ENCODE measurements at places on chromosomes 12 and 14.

- DNase-seq: no peak
Measured at GRCh38 chr14:101586531-101587430, 25.5 kb downstream of the DIO3 start.

GRCh38 chr12:88958946-88959345, 378.7 kb upstream of the KITLG start:
- no peak for DNase-seq

- DNase-seq: no peak
Measured at GRCh38 chr12:127145241-127145928, 1121.6 kb upstream of the TMEM132C start.

DNA sequence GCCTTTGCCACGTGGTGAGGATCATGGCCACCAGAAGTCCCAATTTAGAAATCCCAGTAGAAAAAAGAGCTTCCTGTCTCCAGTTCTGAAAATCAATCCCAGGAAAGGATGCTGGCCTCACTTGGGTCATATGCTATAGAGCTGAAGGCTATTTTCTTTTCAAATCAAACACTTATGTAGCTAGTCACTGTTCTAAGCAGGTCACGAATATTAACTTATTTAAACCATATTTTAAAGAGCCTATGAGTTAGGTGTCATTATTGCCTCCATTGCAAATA, 97.5 kb downstream of the VCPKMT start:
- no peak for DNase-seq

- DNase-seq: no peak
Measured at GRCh38 chr12:39239490-39240486, 203.1 kb downstream of the KIF21A start.

GRCh38 chr14:20697273-20698017, 8.9 kb downstream of the ANG start:
- peak; percentile 25 for DNase-seq

GRCh38 chr14:102362084-102362483, 606 bp downstream of the CINP start:
- DNase-seq: peak; percentile 5

DNA sequence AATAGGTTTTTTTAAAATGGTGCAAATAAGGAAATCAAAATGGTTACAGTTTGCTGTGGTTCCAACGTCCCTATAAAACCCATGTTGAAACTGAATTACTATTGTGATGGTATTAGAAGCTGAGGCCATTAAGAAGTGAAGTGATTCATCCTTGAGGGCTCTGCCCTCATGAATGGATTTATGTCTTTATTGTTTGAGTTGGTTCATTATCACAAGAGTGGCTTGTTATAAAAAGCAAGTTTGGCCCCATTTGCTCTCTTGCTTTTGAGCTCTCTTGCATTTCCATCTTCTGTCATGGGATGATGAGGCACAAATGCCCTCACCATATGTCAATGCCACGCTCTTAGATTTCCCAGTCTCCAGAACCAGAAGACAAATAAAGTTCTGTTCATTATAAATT, 62.3 kb downstream of the PRKD1 start:
- no peak for DNase-seq

DNA sequence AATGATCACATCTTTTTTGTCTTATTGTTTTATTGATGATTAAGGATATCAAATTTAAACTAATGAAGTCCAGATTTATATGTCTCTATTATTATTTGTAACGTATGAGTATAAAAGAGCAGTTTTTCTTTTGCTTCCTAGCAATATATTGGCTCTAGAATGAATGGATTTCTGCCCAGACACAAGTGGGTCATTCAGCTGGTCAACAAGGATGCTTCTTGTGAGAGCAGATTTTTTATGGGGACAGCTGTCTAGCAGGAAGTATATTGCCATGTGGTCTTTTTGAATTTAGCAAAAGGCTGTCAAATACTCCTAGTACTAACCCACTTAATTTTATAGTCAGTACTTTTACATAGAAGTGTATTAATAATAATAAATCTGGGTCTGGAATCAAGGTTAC, 1071.1 kb upstream of the FLRT2 start:
- no peak for DNase-seq

DNA sequence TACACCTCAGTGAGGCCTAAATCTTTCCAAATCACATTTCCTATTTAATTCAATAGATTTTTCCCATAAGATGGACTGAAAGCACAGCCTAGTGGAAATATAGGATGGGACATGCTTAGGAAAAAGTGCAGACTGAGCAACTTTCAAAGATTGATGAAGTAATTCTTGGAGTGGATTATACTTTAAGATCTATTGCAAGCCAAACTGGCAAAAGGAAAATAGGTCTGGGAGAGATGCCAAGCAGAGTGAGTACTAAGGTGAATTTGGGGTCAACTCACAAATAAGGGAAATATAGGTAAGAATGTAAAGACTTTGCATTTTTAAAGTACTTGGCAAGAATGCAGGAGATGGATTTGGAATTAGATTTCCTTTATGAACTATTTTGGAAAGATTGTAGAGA, 170.2 kb upstream of the FOXG1 start:
- DNase-seq: no peak

- DNase-seq: no peak
Measured at GRCh38 chr14:36439766-36440165, 80.3 kb downstream of the NKX2-1 start.

GRCh38 chr12:89156340-89156739, 196.0 kb downstream of the DUSP6 start:
- no peak for DNase-seq
